M059J (cell line): ENCODE measurements at places on chromosomes 11 and 22.

GRCh38 chr22:34429314-34429713 lies 509.0 kb upstream of the LARGE1 start:
- DNase-seq: peak; percentile 54

GRCh38 chr22:48885919-48886305 lies 941.8 kb downstream of the BRD1 start:
- no peak for DNase-seq

- no peak for DNase-seq
Measured at GRCh38 chr11:132770829-132771530, 761.3 kb downstream of the OPCML start.

DNA sequence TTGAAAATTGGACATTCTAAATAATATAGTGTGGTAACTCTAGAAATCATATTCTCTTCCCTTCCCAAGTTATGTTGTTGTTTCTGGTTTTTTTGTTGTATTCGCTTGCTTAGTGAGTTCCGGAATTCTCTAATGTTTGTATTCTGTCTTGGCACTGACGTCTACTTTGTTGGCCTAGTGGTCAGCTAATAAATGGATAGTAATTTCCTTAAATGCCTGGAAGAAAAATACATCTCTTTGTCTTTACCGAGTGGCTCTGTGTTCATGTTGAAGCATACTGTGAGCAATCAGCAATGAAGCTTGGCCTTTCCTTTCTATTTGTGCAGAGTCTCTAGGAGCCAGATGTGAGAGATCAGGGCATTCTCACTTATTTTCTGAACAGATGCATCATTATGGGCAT lies 1225.7 kb downstream of the JRKL start:
- DNase-seq: peak; percentile 17

DNA sequence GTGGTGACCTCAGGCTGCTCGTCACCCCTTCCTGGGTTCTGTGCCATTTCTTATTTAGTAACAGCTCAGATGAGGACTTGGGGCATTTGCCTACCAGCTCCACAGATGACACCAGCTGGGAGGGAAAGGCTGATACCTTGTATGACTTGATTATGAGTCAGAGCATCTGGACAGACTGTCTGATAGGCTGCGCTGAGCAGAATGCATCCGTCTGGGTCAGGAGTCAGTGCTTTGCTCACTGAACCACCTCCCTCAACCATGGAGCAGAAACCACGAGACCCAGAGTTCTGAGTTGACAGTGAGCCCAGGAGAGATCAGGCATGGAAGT lies 6.8 kb downstream of the ST14 start:
- peak; percentile 96 for DNase-seq

DNA sequence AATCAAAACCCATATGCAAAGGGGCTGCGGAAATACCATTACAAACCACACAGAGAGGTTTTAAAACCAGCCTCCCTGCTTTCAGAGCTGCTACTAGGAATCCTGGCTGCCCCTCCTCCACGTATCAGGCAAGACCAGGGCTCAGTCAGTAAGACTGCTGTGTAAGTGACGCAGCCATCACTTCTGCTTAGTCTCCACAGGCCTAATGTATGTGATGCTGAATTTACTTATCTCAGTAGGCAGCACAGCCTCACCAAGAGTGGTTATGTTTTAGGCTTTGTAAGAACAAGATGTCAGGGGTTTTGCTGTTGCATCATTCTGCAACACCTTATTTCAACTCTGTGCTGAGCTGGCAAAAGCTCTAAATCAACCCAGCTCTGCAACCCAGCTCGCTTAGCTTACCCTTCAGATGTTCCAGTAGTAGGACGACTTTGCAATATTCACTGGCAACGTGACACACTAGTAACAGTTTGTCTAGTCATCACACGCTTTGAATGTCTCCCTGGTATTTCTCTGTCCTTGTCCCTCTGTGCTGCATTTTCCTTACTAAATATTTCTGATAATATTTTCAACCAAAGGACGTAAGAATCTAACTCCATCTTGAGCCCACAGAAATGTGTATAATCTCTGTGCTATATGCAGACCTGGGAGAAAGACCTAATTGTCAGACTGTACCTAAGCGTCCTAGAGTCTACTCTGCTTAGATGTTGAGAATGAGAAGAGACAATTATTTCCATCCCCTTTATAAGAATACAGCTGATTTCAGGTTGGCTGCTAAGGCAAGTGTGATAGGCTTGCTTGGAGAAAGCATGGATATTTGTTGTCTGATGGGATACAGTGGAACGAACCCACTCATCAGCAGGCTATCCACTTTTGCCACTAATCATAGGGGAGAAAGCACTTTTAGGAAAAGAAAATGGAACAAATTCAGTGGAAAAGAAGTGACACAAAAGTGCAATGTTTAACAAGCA lies 72.2 kb downstream of the LARGE2 start:
- no peak for DNase-seq
